ENCODE measurements at places on chromosomes 5 and 9.

GRCh38 chr5:166338801-166339200, 1952.6 kb upstream of the WWC1 start:
- DNase-seq = no peak

DNA sequence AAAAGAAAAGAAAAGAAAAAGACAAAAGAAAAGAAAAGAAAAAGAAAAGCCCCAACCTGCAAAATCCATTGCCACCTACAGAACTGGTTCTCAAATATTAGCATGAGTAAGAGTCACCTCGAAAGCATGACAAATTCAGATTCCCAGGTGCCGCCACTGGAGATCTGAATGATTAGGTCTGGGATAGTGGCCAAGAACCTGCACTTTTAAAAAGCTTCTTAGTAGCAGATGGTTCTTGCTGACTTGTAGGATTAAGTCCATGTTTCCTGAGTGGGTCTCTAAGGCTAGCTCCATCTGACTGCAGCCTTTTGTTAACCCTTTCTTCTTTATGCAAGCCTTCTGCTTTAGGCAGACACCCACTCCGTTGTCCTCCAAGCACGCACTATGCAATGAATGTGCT, 178.5 kb upstream of the CDH18 start:
- DNase-seq = no peak

DNA sequence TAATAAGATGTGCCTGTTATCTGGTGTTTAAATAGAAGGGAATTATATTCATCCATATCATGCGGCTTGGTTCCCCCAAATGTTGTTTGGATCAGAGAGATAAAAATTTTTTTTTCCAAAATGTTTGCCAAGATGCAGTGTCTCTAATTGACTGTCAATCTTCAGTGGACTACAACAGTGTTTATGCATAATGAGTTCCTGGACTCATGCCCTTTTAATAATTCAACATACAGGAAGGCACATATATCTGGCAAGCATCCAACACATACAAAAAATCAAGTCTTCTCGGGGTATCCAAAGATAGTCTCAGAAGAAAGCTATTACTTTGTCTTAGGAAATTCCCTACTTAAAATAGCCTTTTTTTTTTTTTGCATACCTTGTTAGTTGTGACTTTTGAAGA, 1534.7 kb downstream of the EFNA5 start:
- no peak for DNase-seq

GRCh38 chr5:58507715-58508114, 16.5 kb downstream of the GAPT start:
- DNase-seq = no peak

DNA sequence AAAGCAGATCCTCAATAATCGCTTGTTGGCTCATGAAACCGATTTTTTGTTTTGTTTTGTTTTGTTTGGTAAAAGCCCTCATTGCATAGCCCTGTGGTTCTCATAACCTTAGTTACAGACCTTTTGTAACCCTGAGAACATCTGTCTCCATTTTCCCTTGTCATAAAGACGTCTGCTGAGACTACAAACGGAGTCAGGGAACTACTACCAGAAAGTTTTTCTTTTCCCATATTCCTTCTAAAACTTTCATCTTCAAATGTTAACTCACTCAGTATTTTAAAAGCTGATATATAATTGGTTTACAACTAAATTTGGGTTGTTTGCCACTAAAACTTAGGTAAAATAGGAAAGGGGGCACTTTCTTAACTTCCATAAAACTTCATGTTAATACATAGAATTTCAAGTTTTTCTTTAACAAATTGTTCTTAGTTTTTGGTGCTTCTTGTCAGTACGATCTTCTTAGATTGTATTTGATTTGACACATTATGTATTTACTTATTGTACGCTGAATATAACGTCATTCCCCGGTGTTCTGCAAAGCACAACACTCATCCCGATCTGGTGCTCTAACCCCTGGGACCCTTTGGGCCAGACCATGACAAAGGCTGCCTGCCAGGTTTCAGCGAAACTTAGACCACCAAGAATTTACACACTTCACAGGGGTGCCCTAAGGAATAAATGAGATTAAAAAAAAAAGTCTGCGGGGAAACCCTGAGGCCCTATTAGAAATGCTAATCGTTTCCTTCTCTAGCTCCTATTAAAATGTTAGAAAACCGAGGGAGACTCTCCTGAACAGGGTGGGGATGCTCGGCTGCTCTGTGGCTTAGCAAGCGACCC, 1.1 kb upstream of the ANP32B start:
- DNase-seq = no peak

DNA sequence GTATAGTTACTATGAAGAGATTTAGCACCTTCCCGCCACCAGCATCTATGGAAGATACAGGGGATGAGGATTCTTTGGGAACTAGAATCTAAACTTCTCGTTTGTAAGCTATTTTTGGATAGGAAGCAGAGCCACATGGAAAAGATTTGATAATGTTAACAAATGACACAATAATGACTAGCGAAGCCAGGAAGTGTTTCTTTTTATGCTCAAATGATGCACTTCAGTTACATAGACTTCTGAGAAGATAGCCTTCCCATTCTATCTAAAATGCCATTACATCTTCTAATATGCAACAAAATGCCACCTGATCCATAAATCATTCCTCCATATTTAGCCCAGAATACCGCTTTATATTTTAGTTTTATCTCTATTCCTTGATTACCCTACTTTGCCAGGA, 17.0 kb upstream of the TNC start:
- no peak for DNase-seq

- no peak for DNase-seq
Observed at GRCh38 chr9:6450641-6451375, 37.8 kb downstream of the UHRF2 start.

Data from GM04503 (cell line).